Ovary (tissue), 10 donors: ENCODE measurements at places on chromosomes 7 and 10. TPM values are rescaled to one million over a fixed set of nuclear protein-coding genes. Genes with fewer than 3 reads are reported as not detected.

The TAF6 gene
- 47.3 TPM for total RNA-seq

The ADCY1 gene
- 3.7 TPM for total RNA-seq

The STX1A gene
- 7.1 TPM for total RNA-seq

The PILRA gene
- total RNA-seq, result 4.1 TPM

The TPST1 gene
- total RNA-seq, result 28.5 TPM

DNA sequence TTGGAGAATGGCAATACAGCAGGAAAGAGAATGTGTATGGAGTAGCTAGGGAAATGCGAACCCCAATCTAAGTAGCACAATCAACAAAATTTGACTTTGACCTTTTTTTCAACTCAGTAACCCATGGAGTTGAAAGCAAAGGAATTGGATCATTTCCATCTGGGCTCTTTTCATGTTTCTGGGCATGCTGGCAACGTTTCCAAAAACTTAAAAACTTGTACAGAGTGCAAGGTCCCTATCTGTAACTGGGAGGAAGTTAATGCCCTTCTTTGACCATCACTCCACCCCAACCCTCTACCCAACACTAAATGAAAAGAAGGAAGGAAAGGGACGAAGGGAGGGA lies 1.3 kb upstream of the HIBADH start:
- DNase-seq, result no peak

DNA sequence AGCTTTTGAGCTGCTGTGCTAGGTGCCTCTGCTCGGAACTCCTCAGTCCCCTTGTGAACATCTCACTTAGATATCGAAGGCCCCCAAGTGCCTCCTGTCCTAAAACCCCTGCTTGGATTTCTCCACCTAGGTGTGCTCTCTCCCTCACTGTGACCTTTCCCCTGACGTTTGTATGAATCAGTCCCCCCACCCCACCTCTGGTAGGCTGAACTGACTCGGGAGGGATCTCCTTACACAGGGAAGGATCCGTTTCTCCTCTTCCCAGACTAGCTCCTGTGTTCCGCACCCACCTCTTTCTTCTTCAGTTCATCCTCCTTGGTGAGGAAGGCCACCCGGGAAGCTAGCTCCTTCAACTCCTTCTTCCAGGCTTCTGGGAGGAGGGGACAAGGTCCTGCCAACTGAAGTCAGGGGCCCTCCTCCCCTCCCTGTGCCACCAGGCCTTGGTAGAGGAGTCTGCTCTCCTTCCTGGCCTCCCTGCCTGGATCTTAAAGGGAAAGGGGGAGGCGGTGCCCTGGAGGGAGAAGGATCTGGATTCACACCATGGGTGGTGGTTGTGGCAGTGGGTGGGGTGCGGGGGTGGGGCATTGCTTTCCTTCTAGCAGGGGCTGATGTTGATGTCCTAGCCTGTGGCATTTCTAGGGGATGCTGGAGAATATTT lies 6.8 kb downstream of the TBATA start:
- no peak for DNase-seq
